Adipose tissue (tissue), 3 donors: ENCODE measurements at places on chromosomes 2 and 18. TPM values are rescaled to one million over a fixed set of nuclear protein-coding genes. Genes with fewer than 3 reads are reported as not detected.

The FER1L5 gene
- 0.49 TPM for polyA plus RNA-seq

The MATN3 gene
- 0.36 TPM for polyA plus RNA-seq

The CD207 gene
- polyA plus RNA-seq, result 0.22 TPM

The BOLL gene
- polyA plus RNA-seq, result not detected

The IDH1 gene
- polyA plus RNA-seq, result 39.8 TPM

The KCNK3 gene
- polyA plus RNA-seq, result 24.8 TPM

The LRRTM4 gene
- polyA plus RNA-seq, result not detected

The MYO7B gene
- polyA plus RNA-seq, result 2.2 TPM

The SPDYA gene
- polyA plus RNA-seq, result not detected

The MC5R gene
- not detected for polyA plus RNA-seq

The SLC16A14 gene
- polyA plus RNA-seq, result 1.6 TPM

The NTSR2 gene
- 2.2 TPM for polyA plus RNA-seq

The MAB21L4 gene
- polyA plus RNA-seq, result not detected

The CAPN14 gene
- polyA plus RNA-seq, result not detected

The ELOA2 gene
- polyA plus RNA-seq, result not detected

The PHLPP1 gene
- polyA plus RNA-seq, result 4.0 TPM

The USP34 gene
- polyA plus RNA-seq, result 32.9 TPM

The CNRIP1 gene
- polyA plus RNA-seq, result 3.9 TPM

The KCNG3 gene
- polyA plus RNA-seq, result 0.05 TPM

The WDCP gene
- 2.0 TPM for polyA plus RNA-seq

The HOXD10 gene
- polyA plus RNA-seq, result 0.45 TPM

The NEURL3 gene
- polyA plus RNA-seq, result not detected

The IL18R1 gene
- polyA plus RNA-seq, result 4.8 TPM

The MARCHF4 gene
- polyA plus RNA-seq, result not detected

The TSGA10 gene
- 3.4 TPM for polyA plus RNA-seq

The GALR1 gene
- 0.01 TPM for polyA plus RNA-seq
